ENCODE measurements at places on chromosomes 11 and 22. TPM values are rescaled to one million over a fixed set of nuclear protein-coding genes. Genes with fewer than 3 reads are reported as not detected.

DNA sequence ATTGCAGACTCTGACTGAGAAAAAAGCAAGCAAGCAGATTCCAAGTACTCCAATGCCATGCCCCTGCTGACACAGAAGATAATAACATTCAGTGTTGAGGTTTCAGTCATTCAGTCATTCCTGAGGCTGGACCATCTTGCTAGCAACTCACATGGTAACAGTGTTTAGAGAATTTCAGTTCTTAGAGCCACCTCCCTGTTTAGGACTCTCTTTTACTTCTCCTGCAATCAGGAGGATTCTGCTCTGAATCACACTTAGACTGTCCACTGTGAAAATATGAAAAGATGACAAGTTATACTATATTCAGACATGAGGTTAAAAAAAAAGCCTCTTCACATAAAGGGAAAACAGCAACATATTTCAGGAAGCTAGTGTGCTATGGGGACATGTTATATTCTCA, 183.9 kb upstream of the CTSC start:
- H3K4me3 ChIP-seq = no peak overlapping the region
- no peak for DNase-seq

GRCh38 chr22:28466399-28466798, 213.2 kb downstream of the TTC28 start:
- H3K4me3 ChIP-seq = no peak overlapping the region
- H3K27ac ChIP-seq = no peak overlapping the region
- no peaks in the 10 kb centered on the region for H3K27me3 ChIP-seq
- H3K4me1 ChIP-seq = no peaks in the 10 kb centered on the region

DNA sequence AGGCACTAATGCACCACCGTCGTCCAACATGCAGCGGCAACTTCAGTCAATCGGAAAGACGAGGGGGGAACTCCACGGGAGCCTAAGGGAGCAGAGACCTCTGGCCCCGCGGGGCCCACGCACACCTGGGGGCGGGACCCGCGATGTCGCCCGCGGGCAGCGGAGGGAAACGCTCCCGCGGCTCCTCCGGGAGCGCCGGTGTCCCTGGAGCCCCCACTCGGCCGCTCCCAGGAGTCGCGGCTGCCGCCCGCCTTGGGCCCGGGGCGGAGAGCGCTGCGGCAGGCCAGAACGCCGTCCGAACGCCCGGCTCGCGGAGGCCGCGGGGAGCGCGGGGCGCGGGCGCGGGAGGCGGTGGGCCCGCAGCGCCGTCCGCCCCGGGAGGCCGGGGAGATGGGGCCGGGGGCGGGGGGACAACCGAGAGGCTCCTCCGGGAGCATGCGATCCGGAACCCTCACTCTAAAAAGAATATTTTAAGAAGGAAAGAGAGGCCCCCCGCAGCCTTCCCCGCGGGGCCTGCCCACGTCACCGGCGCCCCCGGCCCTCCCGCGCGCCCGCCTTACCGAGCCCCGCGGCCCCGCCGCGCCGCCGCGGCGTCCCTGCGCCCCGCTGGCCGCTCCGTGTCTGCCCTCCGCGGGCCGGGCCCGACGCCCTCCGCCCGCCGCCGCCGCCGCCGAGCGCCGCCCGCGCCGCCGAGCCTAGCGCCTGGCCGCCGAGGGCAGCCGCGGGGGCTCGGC, 86.6 kb upstream of the ARHGAP32 start:
- no peaks in the 10 kb centered on the region for H3K36me3 ChIP-seq
- H3K4me1 ChIP-seq = peaks cover 19% of the 10 kb centered on the region
- DNase-seq = no peak
- H3K27me3 ChIP-seq = no peaks in the 10 kb centered on the region

- no peak overlapping the region for H3K4me3 ChIP-seq
- no peaks in the 10 kb centered on the region for H3K27me3 ChIP-seq
- H3K27ac ChIP-seq = no peak overlapping the region
- H3K36me3 ChIP-seq = peaks cover 4% of the 10 kb centered on the region
- no peaks in the 10 kb centered on the region for H3K4me1 ChIP-seq
These were observed 27.0 kb downstream of the AP2A2 start for GRCh38 chr11:952406-953385.

- no peak overlapping the region for H3K4me3 ChIP-seq
- no peaks in the 10 kb centered on the region for H3K36me3 ChIP-seq
- no peaks in the 10 kb centered on the region for H3K4me1 ChIP-seq
- H3K27ac ChIP-seq = no peak overlapping the region
- H3K27me3 ChIP-seq = no peaks in the 10 kb centered on the region
These were observed 93.4 kb downstream of the ARHGAP42 start for GRCh38 chr11:100780470-100780869.

DNA sequence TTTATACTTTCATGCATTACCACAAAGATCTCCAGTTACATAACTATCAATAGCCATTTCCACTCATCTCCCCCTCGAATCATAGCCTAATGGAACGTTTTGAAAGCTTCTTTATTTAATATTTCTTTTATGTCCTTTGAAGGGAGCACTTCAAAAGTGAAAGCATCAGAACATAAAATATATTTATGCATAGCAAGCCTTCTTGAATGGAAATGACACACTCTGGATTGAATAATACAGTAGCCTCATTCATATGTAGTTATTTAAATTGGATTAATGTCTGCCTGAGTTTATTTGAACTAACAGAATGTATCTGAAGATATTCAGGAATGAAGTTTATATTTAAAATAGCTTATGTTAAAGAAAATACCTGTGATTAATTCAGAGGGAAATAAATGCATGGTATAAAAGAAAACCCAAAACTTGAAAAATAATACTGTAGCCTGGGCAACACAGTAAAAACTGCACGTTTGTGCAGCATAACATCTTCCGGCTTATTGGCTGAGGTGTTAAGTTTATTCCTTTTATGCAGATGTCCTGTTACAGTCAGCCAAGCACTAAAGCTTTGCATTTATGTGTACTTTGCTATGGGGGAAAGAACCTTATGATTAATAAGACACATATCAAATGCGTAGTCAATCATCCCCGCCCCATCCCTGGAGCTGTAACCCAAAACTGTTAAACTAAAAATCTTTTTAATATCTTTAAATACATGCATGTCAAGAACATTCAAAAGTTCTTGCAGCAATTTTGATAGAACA, 22.0 kb downstream of the OOSP3 start:
- H3K4me1 ChIP-seq = no peaks in the 10 kb centered on the region
- no peak for DNase-seq
- H3K4me3 ChIP-seq = no peak overlapping the region
- no peaks in the 10 kb centered on the region for H3K36me3 ChIP-seq
- no peak overlapping the region for H3K27ac ChIP-seq

- peaks cover 10% of the 10 kb centered on the region for H3K27me3 ChIP-seq
- H3K4me1 ChIP-seq = peaks cover 12% of the 10 kb centered on the region
- H3K27ac ChIP-seq = no peak overlapping the region
- DNase-seq = no peak
- H3K36me3 ChIP-seq = no peaks in the 10 kb centered on the region
- H3K4me3 ChIP-seq = peak overlapping the region; percentile 41
These were observed 236.7 kb downstream of the TTC28 start for GRCh38 chr22:28442711-28443525.

- no peaks in the 10 kb centered on the region for H3K36me3 ChIP-seq
- H3K4me1 ChIP-seq = no peaks in the 10 kb centered on the region
- no peaks in the 10 kb centered on the region for H3K27me3 ChIP-seq
- no peak for DNase-seq
These were observed 8.9 kb downstream of the APOBEC3A start for GRCh38 chr22:38966380-38966702.

GRCh38 chr11:2382936-2383851, 6.1 kb downstream of the CD81 start:
- H3K27me3 ChIP-seq = no peaks in the 10 kb centered on the region
- no peaks in the 10 kb centered on the region for H3K36me3 ChIP-seq
- no peak for DNase-seq
- H3K27ac ChIP-seq = no peak overlapping the region
- no peak overlapping the region for H3K4me3 ChIP-seq

- no peak overlapping the region for H3K4me3 ChIP-seq
- DNase-seq = no peak
- H3K36me3 ChIP-seq = no peaks in the 10 kb centered on the region
- H3K27me3 ChIP-seq = peaks cover 28% of the 10 kb centered on the region
These were observed 769 bp upstream of the CDC42EP1 start for GRCh38 chr22:37559521-37559900.

NXPE1 gene
- not detected for total RNA-seq

FJX1 gene
- not detected for total RNA-seq

DNA sequence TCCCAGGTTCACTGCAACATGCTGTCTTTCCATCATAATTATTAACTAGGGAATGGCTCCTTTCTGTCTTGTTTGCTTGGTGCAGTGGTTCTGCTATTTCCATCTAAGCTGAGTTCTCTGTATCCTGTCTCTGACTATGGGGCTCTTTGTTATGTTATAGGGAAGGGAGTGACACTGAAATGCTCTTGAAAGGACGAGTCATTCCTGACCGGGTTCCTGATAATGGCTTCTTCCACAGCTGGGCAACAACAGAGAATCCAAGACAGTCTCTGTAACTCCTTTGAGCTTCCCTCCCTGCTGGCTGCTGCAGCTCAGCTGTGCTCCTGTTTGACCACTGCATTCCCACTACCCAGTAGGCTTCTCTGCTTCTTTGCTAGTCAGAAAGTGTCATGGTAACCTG, 24.1 kb downstream of the OR2AT4 start:
- H3K4me3 ChIP-seq = no peak overlapping the region
- H3K4me1 ChIP-seq = no peaks in the 10 kb centered on the region
- H3K36me3 ChIP-seq = no peaks in the 10 kb centered on the region
- no peak for DNase-seq
- no peak overlapping the region for H3K27ac ChIP-seq

MPEG1 gene
- 2.7 TPM for total RNA-seq

GRCh38 chr22:26385164-26385563, 43.9 kb upstream of the ASPHD2 start:
- peaks cover 5% of the 10 kb centered on the region for H3K27me3 ChIP-seq
- H3K27ac ChIP-seq = no peak overlapping the region
- H3K36me3 ChIP-seq = no peaks in the 10 kb centered on the region
- H3K4me1 ChIP-seq = no peaks in the 10 kb centered on the region

Measured in CD4-positive, alpha-beta memory T cell (primary cell).